ENCODE measurements at places on chromosomes 6 and 20.

GRCh38 chr6:166500246-166500645, 86.2 kb downstream of the RAMACL start:
- DNase-seq, result peak; percentile 83

- DNase-seq, result peak; percentile 8
Observed at GRCh38 chr20:13458860-13459451, 179.8 kb downstream of the TASP1 start.

DNA sequence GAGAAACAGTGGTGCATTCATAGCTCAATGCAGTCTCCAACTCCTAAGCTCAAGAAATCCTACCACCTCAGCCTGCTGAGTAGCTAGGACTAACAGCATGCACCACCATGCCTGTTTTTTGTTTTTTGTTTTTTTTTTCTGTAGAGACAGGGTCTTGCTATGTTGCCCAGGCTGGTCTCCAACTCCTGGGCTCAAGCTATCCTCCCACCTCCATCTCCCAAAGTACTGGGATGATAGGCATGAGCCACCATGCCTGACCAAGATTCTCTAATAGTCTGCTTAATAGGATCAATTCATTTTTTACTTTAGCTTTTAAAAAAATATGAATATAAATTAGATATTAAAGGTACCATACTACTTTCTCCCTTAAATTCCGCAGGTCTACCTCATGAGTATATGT, 152.3 kb upstream of the BEND3 start:
- DNase-seq, result no peak

DNA sequence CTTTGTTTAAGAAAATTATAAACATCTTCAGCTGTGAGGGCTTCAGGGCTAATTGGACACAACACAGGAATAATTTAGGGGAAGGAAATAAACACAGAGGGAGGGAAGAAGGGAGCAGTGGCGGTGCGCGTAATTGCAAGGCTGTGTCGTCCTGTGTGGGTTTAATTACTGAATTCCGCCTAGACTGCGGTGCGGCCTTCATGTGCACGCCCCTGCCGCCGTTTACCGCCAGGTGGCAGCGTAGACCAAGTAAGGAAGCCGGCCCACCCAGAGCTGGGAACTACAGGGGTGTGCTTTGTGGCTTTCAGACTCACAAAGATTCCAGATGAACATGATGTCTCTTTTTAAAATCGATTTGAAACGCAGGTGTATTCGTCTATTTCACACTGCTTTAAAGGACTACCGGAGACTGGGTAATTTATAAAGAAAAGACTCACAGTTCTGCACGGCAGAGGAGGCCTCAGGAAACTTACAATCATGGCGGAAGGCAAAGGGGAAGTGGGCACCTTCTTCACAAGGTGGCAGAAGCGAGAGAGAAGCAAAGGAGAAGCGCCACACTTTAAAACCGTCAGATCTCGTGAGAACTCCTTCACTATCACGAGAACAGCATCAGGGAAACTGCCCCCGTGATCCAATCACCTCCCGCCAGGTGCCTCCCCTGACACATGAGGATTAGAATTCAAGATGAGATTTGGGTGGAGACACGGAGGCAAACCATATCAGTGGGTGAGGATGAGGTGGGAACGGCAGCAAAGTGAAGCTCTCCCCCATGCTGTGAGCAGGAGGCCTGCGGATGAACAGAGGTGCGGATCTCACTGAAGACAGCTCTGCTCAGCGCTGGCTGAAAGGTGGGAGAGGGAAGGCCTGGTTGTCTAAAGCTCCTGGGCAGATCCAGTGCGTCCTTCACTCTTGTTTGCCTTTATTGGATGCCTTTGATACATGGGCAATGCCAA, 222.0 kb upstream of the PDE10A start:
- DNase-seq, result peak; percentile 47

DNA sequence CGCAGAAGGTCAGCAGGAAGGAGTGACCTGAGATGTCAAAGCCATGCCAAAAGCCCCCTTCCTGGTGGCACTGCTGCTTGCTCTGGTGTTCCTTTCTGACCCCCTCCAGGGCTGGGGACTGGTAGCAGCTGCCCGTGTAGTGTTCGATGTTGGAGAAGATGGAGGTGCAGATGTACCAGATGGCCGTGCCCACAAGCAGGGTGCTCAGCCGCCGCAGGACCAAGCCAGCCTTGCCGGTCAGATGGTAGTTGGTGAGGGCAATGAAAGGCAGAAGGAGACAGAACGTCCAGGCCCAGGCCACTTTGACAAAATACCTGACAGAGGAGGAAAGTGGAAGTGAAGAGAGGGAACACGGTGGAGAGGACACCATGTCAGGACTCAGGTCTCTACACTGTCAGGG, 4.1 kb downstream of the FITM2 start:
- DNase-seq, result no peak

DNA sequence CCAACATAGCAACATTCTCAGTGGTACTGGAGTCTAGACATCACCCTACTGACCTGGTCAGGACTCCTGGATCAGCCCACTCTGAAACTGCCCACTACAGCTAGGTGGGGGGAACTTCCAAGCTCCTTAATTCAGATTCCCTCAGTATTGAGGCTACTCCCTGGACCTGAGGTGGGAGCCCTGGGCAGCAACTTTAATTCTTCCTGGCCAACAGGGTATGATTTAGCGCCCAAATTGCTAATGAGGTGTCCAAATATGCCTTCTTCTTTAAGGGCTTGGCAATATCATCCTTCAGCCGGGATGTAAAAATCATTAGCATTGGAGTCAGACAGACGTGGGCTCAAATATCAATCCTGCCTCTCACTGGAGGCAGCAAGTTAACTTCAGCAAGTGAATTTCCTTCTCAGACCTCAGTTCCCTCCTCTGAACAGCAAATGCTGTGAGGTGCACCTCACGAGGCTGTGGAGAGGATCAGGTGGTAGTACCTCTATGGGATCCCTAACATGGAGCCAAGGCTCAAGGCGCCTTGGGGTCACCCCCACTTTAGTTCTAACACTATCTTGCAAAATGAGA, 27.6 kb downstream of the NEDD9 start:
- DNase-seq, result no peak

- no peak for DNase-seq
Observed at GRCh38 chr6:145727817-145728388, 7.4 kb downstream of the EPM2A start.

GRCh38 chr20:59159493-59160376, 3.9 kb upstream of the ZNF831 start:
- DNase-seq, result no peak

DNA sequence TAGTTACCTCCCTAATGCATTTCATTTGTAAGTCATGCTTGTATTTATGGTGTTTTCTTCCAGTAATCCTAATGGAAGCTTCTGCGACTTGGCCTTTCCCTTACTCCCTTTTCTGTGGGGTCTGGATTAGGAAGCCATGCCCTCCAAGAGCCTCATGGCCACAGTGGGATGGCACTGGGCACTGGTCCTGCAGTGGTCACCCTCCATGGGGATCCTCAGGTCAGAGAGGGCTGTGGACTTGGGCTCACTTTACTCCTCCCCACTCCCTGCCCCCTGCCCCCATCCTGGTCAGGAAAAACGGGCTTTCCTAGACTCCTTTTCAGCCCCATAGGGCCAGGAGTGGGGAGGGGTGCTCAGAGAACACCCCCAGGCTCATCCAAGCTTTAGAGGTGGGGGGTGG, 49.9 kb downstream of the EBF4 start:
- no peak for DNase-seq

DNA sequence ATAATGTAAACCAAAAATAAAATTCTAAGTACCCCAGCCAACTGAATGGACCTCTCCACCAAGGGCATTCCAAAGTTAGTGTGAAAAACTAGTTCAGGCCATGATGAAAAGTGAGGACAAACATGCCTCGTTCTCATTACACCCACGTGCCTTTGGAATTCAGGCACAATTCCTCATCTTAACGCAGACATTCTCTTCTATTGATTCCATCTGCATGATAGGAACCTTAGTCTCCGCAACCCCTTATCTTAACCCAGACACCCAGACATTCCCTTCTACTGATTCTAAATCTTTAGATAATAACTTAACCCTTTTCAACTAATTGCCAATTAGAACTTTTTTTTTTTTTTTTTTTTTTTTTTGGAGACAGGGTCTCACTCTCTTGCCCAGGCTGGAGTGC, 7.6 kb upstream of the SERPINB6 start:
- no peak for DNase-seq

- no peak for DNase-seq
Observed at GRCh38 chr6:122151066-122151465, 248.4 kb upstream of the HSF2 start.

GRCh38 chr20:58652606-58653294, 1.7 kb downstream of the STX16 start:
- no peak for DNase-seq

GRCh38 chr6:125612345-125612846, 137.0 kb upstream of the HEY2 start:
- no peak for DNase-seq

DNA sequence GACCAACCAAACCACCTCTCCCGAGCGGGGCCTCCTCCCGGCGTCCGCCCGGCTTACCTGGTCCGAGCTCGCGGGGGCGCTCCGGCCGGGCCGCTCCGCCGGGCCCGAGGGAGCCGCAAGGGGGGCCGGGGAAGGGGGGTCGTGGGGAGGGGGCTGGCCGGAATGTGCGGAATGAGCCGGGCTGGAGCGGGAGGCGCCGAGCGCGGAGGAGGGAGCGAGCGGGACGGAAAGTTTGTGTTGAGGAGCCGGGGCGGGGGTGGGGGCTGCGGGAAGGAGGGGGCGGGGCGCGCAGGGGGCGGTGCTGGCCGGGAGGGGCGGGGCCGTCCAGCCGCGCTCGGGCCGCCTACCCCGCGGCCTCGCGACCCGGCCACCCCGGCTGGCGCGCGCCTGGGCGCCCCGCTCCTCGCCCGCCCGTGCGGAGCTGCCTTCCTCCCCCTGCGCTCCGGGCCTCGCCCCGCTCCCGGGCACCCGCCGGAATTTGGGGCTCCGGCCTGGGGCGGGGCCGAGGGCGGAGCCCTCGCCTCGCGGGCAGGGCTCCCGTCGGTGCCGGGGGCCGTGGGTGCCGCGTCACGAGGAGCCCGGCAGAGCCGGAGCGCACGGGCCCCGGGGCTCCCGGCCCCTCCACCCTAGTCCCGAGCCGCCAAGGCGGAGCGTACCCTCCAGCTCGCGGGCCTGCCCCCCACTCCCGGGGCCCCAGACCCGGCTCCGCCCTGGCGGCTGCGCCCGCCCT, at the start of gene TEAD3:
TSS of gene TEAD3 (minus strand) at position 239 of the 730 bp plus-strand sequence.
- DNase-seq, result no peak

GRCh38 chr6:99563056-99563723, 5.3 kb downstream of the CCNC start:
- DNase-seq, result no peak

- DNase-seq, result no peak
Observed at GRCh38 chr6:88695937-88696336, 267.5 kb downstream of the RNGTT start.

GRCh38 chr6:122652431-122652830, 42.2 kb downstream of the PKIB start:
- DNase-seq, result no peak

GRCh38 chr6:150788089-150788488, 77.4 kb upstream of the MTHFD1L start:
- no peak for DNase-seq

DNA sequence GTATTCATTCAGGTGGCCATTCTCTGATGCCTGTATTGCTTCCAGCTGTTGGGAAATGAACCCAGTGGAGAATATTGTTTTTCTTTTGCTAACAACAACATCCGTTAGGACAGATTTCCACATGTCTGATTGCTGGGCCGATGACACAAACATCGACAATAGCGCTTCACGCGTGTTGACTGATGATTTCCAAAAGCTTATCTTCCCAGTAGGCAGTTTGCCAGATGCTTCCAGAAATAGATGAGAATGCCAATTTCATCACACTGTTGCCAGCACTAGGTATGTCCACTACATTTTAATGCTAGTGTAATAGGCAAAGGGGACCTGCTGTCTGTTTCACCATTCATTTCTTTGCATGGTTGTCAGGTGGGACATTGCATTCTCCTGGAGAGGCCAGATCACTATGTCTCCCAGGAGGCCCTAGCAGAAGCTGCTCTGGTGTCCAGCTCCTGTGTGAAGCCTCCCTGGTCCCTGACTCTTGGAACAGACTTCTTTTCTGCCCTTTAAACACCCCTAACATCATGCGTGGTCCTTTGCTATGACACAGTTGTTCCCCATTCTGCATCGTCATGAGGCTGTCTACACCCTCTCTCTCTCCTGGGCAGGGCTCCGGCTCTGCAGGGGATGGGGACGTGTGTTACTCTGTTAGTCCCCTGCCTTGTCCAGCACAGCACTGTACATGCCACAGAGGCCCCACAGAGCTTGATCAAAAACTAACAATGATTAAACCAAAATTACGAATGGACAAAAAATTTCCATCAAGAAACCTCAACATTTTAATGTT, 181.6 kb downstream of the CDH26 start:
- DNase-seq, result no peak

DNA sequence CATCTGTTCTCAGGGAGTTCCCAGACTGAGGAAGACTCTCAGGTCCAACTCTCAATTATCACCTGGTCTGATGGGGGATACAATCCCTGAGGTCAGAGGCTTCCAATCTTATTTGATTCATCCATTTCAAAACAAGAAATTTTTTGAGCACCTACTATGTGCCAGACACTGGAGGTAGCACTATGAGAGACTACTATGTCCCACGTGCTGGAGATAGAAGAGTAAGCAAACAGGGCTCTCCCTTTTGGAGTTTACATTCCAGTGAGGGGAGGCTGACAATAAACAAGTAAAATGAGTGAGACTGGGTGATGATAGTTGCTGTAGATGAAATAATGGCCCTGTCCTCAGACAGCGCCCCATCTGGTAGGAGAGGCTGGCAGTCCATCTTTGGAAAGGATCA, 16.5 kb downstream of the TMEM151B start:
- no peak for DNase-seq

DNA sequence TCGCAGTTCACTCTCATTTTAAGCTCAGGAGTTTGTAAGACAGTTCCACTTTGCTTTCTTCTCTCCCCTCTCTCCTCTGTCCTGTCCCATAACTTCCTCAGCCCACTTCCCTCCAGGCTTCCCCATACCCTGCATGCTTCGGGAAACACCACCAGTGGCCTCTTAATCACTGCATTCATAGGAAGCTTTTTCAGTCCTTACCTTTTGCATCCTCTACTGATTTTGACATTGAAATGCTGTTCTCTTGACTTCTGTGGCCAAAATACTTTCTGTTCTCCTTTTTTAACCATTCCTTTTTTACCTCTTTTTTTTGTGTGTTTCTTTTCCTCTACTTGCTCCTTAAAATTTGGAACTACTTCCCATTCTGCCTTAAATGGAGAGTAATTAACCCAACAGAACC, 69.7 kb downstream of the HIVEP1 start:
- no peak for DNase-seq

DNA sequence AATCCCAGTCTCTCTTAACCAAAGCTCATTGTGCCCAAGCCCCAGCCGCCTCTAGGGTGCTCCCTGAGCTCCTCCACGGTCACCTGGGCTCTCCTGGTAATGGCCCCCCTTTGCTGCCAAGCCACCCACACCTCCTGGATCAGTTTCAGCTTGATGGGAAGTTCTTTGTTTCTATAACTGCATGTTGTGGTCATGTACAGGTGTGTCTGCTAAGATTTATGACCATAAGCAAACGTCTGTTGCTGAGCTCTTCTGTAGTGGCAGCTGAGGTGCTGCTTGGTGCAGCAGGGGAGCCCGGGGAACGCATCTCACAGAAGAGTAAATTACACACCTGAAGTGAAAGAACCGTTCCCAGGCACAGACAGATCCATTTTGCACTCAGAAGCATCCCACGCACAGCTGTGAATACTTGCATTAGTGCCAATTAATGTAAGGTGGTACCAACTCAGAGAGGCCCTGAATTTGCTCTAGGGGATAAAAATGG, 194.6 kb upstream of the ARID1B start:
- DNase-seq, result no peak

GRCh38 chr20:51286758-51287157, 255.8 kb downstream of the NFATC2 start:
- no peak for DNase-seq

Data from globus pallidus (tissue), 1 donor.